ENCODE measurements at places on chromosomes 1 and 21.

- no peak for DNase-seq
Measured at GRCh38 chr1:58156831-58157230, 389.7 kb downstream of the OMA1 start.

GRCh38 chr1:53380296-53380695 is 52.4 kb upstream of the LRP8 start:
- DNase-seq: no peak

- DNase-seq: no peak
Measured at GRCh38 chr1:204819495-204819894, 51.2 kb upstream of the NFASC start.

- no peak for DNase-seq
Measured at GRCh38 chr1:234515821-234516241, 36.9 kb upstream of the TARBP1 start.

DNA sequence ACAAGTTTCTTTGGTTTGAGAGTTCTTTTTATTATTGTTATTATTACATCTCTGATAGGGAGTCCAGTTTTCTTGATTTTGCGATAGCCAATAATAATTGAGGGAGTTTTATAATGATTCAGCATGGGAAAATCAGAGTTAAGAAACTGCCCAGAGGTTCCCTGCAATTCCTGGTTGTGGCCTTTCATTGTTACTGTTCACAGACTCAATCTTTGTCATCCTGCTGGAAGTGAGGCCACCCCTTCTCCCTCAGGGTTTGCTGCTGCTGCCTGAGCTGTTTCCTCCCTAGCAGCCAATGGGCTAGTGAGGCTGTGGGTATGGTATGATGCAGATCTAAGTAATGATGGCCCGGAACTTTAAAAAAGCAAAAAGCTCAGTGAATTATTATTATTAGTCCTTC is 50.2 kb upstream of the TACSTD2 start:
- no peak for DNase-seq

- no peak for DNase-seq
Measured at GRCh38 chr1:111484391-111485026, 10.7 kb downstream of the C1orf162 start.

GRCh38 chr1:155537193-155537592 is 25.4 kb downstream of the ASH1L start:
- DNase-seq: no peak

- no peak for DNase-seq
Measured at GRCh38 chr21:17462276-17462981, 50.4 kb upstream of the CXADR start.

GRCh38 chr1:209250861-209251636 is 332.5 kb upstream of the CAMK1G start:
- DNase-seq: no peak

GRCh38 chr1:63662841-63663240 is 69.6 kb downstream of the PGM1 start:
- no peak for DNase-seq

DNA sequence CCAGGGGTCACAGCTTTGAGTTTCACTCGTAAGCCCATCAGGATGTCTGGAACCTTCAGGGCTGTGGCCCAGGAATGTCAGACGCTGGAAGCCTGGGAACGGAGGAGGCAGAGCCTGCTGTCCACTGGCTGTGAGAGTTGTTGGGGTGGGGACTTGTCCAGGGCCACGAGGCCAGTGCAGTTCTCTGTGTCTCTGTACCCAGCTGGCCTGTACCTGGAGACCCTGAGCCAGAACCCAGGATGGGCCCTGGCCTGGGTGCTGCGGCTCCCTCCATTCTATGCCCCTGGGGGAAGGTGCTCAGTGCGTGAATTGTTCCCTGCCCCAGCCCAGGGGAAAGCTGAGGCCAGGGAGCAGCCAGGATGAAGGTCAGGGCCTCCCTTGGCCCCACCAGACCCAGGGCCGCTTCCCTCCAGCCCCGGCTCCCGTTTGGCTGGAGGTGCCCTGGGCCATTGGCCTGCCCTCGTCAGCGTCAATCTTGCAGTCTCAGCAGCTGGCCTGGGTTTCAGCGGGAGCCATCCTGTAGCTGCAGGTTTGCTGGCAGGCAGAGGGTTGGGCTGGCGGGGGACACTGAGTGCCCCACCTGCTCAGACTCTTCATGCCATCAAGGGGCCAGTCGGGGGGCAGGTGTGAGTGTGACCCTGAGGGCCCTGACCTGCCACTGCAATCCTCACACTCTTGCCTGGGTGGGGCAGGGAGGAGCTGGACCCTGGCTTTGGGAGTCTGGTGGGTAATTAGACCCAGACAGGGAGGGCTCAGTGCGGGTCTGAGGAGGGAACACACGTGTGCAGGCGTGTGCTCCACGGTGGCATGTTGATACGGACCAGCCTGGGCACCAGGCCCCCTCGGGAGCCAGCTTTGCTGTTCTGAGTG is 724 bp upstream of the CALML6 start:
- no peak for DNase-seq

GRCh38 chr1:61043010-61043820 is 39.1 kb upstream of the NFIA start:
- peak; percentile 79 for DNase-seq

- DNase-seq: no peak
Measured at GRCh38 chr1:89085781-89086180, 20.8 kb upstream of the GBP1 start.

DNA sequence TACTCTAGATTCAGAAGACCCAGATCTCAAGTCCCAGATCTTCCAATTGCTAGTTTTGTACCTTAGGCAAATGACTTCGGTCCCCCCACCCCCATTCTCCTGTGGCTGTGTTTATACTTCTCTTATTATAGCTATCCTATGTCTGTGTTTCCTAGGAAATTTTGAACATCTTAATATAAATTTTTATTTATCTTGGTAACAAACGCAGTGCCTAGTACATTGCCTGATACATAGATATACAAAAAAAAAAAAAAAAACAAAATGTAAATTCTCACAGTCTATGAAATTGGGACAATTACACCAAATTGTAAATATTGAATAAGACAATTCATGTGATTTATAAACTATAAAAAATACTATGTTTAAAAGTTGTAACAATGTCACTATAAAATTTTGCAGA is 84.1 kb upstream of the SLC44A3 start:
- no peak for DNase-seq

DNA sequence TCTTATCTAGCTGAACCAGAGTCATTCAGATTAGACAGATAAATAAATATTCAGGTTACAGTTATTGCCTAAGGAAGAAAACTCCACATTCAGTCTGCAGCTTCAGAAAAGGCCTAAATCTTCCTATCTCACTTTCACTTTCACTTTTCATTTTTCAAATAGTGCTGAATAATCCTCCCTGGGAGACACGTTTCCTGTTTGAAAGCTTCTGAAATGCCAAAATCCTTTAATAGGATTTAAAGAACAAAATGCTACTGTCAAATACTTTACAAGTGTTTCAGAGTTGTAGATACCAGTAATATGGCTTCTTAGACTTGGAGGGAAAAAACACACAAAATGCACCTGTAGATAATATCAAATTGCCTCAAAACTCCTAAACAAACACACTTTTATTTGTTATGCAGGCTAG is 3.9 kb downstream of the PSMB2 start:
- no peak for DNase-seq

DNA sequence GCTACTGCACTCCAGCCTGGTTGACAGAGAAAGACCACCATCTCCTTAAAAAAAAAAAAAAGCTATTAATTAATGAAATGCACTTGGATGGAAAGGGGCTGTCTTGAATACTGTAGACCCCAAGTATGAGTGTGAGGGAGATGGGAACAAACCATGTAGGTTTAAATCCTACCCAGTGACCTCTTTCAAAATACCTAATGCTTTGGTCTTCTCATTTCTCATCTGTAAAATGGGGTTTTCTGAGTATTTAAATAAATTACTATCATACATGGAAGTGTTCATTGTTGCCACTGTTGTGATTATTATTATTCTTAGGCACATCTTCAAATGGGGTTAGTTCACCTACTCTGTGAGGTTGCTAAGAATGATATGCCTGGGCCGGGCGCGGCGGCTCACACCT is 17.1 kb upstream of the FUCA1 start:
- no peak for DNase-seq

DNA sequence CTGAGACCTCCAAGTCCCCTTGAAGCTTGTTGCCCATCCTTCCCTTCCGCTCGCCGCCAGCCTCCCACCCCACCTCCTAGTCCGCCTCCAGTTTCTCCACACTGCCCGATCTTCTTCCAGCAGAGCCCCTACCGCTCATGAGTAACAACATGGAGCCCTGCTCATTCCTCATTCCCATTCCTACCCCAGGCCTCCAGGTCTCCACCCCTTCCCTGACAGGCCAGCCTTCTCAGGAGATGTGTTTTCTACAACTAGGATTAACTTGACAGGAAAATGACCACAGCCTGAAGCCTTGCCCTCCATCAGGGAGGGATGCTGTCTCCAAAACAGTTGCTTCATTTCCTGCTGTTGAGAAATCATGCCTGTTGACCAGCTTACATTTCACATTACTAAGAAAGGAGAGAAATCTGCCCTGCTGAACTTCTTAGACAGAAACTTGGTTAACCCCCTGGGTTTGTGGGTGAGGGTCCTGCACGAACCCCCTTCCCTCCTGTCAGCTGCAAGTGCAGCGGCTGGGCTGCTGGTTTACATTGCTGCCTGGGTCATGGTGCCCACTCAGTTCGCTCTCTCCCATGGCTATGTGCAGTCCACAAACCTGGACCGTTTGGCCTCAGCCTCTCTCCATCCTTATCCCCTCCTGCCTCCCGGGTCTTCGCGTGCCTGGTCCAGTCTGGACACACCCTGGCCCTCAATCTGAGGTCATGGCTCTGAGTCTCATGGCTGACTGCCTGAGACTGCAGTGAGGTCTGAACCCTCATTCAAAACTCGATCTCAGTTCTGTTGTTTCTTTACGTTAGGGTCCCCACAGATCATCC is 16.1 kb upstream of the CHI3L1 start:
- DNase-seq: no peak

GRCh38 chr1:230950404-230950803 is 28.3 kb downstream of the TTC13 start:
- no peak for DNase-seq
